ENCODE measurements at places on chromosomes 2 and 18.

DNA sequence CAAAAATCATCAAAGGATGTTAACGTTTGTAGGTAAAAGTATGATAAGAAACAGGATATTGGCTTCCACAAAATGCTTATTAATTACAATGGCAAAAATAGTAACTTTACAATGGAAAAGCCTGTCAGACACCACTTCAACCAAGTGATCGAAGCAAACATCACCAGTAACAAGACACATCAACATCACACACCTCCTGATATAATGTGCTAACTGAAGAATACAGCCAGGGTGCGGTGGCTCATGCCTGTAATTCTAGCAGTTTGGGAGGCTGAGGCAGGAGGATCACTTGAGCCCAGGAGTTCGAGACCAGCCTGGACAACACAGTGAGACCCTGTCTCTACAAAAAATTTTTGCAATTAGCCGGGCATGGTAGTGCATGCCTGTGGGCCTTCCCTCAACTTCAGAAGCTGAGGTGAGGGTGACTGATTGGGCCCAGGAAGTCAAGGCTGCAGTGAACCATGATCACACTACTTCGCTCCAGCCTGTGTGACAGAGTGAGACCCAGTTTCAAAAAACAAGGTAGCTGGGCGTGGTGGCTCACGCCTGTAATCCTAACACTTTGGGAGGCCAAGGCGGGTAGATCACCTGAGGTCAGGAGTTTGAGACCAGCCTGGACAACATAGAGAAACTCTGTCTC is 15.0 kb downstream of the MGAT4A start:
- DNase-seq: no peak

GRCh38 chr2:237383991-237384671 is 29.8 kb downstream of the COL6A3 start:
- no peak for DNase-seq

- DNase-seq: no peak
Measured at GRCh38 chr18:39571511-39571910, 2005.9 kb upstream of the CELF4 start.

GRCh38 chr18:60555625-60556024 is 183.1 kb upstream of the MC4R start:
- no peak for DNase-seq

- DNase-seq: no peak
Measured at GRCh38 chr2:73766349-73766748, 13.6 kb downstream of the DUSP11 start.

GRCh38 chr18:62258616-62259015 is 66.5 kb upstream of the TNFRSF11A start:
- no peak for DNase-seq

DNA sequence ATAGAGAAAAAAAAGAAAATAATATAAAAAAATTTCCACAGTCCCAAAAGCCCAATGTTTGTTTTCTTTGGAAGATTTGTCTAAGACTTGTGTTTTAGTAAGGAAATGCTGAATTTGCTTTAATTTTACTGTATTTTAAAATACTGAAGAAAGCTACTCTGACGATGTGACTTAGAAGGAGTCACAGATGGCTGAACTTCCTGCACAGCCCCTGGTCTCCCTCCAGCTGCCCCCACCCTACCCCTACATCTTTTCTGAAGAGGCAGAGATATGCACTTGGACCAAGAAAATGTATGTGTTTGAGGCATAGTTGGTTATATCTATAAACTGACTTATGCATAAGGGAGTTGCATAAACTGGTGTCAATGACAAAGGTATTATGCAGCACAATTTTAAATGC is 172.3 kb downstream of the CDH2 start:
- no peak for DNase-seq

All from stimulated activated CD8-positive, alpha-beta memory T cell treated with anti-CD3 and anti-CD28 coated beads, Interleukin-4, amount 100 ng/mL, for 1 hour (primary cell).